Hematopoietic multipotent progenitor cell treated with erythropoietin and hydrocortisone succinate and interleukin-3 and kit ligand, for 4 days (in vitro differentiated cells): ENCODE measurements at places on chromosomes 7 and 10.

DNA sequence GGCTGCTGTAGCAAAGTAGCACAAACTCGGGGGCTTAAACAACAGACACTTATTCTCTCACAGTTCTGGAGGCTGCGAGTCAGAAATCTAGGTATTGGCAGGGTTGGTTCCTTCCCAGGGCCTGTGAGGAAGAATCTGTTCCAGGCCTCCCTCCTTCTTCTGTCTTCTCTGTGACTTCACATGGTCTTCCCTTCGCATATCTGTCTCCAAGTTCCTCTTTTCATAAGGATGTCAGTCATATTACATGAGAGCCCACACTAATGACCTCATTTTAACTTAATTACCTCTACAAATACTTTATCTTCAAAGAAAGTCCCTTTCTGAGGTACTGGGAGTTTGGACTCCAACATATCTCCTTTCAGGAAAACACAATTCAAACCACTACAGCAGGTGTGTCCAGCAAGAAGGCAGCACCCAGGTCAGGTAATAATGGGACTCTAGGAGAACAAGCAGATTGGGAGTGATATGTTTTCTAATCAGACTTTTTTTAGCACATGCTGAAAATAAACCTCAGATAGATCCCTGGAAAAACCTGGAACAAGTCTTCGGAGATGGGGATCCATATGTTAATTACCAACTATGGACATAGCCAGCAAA is 11.7 kb downstream of the CREB5 start:
- peak; percentile 67 for DNase-seq

DNA sequence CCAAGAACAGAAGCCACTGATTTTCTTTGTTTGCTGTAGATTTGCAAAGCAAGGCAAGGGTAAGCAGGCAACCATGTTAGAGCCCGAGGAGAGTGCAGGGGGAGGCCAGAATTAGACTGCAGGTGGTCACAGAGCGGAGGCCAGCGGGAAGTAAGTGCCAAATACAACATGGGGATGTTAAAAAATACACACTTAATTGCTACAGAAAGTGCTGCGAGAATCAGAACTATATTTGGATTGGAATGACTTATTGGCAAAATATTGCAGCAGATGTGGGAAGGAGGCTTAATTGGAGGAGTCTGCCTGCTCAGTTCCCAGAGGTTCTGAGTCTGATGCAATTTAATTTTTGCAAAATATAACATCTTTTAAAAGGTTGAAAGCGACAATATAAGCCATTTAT is 49.7 kb upstream of the ADCY1 start:
- no peak for DNase-seq

DNA sequence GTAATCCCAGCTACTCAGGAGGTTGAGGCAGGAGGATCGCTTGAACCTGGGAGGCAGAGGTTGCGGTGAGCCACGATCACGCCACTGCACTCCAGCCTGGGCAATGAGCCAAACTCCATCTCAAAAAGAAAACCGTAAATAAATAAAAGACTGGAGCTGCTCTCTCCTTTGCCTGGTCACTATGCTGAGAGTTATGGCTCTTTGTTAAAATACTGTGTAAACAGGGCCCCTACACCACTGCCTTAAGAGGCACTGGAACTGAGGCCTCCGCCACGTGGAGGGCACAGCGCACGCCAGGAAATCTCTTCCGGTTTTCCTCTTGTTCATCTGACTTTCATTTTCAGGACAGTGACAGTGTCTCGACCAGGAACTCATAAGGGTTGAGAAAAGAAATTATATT is 123.3 kb downstream of the PAXIP1 start:
- no peak for DNase-seq

DNA sequence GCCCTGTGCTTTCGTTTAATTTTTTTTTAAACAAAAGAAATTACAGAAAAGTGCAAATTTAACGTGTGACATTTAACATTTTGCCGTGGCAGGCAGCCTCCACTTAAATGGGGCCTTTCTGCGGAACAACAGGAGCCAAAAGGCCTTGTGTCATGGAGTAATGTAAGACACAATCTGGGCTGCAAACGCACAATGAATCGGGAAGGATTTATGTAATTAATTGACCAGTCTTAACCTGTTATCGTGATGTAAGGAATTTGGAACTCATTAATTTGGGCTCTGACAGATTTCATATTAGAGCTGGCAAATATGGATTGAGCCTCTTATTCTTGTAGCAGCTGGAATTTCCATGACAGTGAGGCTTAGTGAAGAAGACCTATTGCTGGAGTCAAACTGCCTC is 86.4 kb downstream of the SNX10 start:
- DNase-seq, result no peak

DNA sequence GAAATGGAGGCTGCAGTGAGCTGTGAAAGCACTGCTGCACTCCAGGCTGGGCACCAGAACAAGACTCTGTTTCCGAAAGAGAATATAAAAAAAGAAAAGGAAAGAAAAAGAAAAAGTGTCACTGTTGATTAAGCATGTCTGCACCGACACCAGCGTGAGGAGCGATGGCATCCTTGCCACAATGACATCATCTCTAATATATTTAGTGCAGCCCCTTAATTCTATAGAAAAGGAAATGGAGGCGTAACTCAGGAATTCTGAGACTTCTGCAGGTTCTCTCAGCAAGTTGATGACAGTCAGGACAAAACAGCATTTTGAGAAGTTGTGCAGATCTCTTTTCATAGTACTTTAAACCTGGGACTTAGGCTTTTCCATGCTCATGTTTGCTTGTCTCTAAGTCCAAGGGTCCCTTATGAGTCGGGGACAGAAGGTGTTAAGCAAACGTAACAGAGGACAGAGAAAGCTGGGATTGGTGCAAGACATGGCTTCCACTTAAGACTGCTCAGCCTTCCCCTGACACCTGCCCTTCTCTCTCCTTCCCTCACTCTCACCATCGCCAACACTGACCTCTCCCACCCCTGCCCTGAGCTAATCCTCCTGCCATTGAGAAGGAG is 16.9 kb upstream of the ANKRD1 start:
- no peak for DNase-seq

DNA sequence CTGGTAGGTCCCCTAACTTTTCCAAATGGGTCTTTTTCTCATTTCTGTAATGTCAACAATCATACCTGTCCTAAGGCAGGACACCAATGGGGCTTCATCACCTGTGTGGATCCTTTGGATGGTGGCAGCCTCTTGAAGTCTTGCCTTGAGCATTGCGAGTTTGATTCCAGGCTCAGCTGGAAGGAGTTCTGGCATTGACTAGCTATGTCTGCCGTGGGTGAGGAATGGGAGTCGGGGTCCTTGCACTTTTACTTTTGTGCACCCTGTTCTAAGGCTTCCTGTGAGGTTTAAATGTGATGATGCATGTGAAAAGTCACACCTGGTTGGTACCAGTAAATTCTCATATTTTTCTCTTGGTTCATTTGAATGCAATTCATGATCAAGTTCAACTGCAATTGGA is 55.9 kb upstream of the CTBP2 start:
- DNase-seq, result no peak

- DNase-seq, result no peak
Measured at GRCh38 chr7:158008267-158008666, 579.4 kb downstream of the PTPRN2 start.

- DNase-seq, result peak; percentile 41
Measured at GRCh38 chr10:23479798-23480473, 41.1 kb downstream of the OTUD1 start.

DNA sequence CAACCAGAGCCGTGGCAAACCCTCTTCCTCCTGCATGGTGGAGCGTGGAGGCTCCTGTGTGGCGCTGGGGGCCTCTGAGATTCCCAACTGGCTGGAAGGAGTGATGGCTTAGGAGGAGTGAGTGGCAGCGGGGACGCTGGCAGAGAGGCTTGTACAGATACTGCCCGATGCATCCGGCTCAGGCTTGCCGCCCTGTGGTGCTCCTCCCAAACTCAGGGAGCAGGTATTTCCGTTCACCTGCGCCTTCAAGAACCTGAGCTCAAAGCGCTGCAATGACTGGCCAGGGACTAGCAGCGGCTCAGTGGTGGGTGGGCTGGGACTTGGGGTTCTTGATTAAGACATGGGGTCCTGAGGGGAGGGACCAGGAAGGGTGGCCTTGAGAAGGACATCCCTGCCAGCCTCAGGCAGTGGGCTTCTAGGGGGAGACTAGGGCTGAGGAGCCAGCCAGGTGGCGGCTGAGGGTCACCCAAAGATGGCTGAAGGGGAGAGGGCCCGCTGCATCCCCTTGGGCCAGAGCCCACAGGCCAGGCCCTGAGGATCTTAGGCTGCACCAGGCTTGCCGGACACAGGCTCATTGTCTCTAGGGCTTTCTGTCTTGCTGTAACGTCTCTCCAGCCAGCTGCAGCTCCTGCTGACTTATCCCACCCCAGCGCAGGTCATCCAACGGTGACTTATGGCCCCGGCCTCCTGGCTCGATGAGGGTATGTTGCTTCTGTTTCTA is 3.2 kb downstream of the ZNF775 start:
- DNase-seq, result no peak

DNA sequence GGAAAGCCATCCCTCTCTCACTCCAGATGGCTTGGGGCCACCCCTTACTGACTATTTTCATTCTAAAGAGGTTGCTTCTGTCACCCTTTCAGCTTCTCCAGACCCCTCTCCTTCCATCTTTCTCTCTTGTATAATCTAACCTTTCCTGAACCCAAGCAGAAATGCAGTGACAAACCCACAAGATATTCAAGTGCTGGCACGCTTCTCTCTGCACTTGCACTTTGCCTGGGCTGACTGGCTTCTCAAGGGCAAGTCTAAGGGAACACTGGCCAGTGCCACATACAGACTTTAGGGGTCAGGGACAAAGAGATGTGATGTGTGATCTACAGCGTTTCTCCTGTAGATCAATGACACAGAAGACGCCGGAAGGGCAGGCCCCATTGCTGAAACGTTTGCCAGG is 150.4 kb upstream of the LANCL2 start:
- no peak for DNase-seq

- no peak for DNase-seq
Measured at GRCh38 chr7:33849971-33850559, 55.3 kb upstream of the BMPER start.

- DNase-seq, result peak; percentile 93
Measured at GRCh38 chr10:96832721-96833219, 672 bp downstream of the LCOR start.

- no peak for DNase-seq
Measured at GRCh38 chr7:135994466-135995205, 17.5 kb upstream of the MTPN start.

GRCh38 chr7:133360201-133360600 is 107.3 kb downstream of the EXOC4 start:
- no peak for DNase-seq

DNA sequence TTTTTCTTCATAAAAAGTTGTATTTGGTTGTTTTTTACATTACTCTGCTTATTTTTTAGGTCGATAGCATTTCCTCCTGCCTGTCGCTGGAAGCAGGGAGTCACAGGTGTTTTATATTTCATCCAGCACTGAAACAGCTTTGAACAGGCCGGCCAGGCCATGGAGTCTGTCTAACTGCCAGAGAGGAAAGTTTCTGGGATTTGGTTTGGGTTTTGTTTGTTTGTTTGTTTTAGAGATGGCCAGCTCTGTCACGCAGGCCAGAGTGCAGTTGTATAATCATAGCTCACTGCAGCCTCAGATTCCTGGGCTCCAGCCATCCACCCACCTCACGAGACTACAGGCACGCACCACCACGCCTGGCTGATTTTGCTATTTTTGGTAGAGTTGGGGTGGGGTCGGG is 23.4 kb downstream of the PROSER2 start:
- DNase-seq, result no peak

GRCh38 chr7:12469568-12469967 is 65.9 kb upstream of the VWDE start:
- no peak for DNase-seq

DNA sequence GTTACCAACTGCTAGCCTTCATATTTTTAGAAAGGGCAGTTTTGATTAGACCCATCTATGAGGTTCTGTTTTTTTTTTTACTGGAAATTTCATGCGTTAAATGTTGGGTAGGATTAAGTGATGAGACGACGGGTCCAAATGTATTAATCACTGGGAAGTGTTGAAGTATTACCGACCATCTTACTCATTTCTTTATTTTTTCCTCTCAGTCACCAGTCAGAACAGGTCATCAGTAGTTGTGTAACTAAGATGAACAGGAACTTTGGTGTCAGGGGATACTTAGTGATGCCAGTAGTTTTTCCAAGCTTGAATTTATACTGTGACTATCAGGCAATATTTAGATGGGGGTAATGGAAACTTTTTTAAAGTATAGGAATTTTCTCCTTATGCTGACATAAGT is 14.2 kb downstream of the TFAM start:
- DNase-seq, result no peak

DNA sequence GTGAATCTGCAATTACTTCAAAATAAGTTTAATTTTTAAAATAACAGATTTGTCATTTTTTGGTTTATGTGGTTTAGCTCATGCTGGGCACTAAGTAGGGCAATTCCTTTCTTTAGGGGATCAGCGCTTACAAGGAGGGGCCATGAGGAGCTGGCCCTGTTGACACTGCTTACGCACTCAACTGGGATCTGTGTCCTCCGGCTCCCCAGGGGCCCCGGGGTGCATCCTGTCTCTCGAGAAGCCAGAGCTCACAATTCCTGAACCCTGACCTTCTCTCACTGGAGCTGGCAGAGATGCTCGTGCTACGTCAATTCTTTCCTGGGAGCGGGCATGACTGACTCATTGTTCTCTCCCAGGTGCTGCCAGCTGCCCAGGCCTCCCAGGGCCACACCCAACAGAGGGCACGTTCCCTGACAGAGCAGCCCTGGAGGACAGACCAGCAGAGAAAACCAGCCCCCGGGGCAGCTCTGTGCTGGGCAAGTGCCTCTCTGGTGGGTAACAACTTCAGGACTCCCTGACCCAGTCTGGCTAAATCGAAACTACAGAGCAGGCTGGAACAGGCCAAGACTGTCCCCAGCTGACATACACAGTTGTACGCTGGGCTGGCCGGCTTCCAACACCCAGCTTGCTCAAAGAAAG is 36.8 kb downstream of the CTBP2 start:
- peak; percentile 25 for DNase-seq

GRCh38 chr10:78860260-78860914 is 208.4 kb upstream of the ZMIZ1 start:
- no peak for DNase-seq

DNA sequence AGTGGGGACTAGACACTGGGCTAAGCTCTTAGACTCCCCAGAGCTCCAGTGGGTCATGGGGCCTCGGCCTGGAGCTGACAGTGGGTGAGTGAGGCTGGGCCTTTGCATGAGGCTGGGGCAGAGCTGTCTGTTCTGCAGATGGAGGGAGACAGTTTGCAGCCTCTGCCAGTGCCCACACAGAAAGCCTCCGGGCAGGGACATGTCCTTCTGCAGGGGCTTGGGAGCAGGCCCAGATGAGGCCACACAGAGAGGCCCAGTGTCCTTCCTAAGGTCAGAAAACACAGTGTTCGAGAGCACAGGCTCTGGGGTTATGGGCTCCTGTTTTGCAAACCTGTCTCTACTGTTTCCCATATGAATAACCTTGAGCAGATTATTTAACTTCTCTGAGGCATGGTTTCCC is 25.1 kb upstream of the HK1 start:
- no peak for DNase-seq
